ENCODE measurements at places on chromosomes 1 and 21.

DNA sequence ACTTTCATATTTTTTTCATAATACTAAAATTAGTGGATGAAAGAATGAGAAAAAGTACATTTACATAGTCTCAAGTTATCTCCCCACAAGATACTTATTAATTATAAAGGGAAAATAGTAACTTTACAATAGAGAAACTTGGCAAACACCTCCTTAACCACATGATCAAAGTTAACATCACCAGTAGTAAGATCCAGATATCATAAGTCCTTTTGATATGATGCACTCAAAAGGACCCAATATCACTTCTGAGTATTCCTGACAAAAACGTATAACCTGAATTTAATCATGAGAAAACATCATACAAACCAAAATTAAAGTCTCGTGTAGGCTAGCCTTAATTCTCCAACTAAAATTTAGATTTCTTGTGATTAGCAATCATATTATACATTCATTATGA is 67.4 kb downstream of the LYST start:
- DNase-seq = no peak

DNA sequence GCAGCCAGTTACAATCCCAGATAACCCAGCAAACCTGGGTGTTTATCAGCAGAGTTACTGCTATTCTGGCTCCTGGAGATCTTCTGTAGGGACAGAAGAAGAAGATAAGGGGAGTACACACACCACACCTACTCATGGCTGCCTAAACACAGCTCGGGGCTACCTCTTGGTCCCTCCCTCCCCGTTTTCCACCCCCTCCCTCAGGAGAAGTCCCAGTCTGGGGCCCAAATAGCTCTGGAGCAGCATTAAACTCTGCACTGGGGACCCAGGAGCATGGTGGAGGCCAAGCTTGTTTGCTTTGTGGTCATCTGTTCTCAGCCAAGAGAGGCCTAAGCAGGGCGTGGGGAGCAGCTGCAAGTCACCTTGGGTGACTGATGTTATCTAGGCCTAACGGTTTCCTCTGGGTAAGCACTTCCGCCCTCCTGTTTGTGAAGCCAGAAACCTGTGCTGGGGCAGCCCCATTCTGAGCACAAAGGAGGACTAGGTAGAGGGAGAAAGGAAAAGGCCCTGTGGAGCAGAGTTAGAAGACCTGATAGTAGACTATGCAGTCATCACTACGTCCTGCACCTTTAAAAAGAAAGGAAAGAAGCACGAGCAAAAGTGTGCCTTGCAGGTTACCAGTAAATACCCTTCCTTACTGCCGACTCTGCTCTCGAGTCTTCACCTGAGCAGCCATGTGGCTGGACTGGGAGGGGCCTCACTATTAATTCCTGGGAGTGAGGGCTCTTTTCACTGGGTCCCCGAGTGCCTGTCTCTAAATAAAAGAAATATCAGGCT is 2.0 kb upstream of the RCSD1 start:
- no peak for DNase-seq

- DNase-seq = no peak
Observed at GRCh38 chr1:184693011-184693410, 61.6 kb downstream of the EDEM3 start.

DNA sequence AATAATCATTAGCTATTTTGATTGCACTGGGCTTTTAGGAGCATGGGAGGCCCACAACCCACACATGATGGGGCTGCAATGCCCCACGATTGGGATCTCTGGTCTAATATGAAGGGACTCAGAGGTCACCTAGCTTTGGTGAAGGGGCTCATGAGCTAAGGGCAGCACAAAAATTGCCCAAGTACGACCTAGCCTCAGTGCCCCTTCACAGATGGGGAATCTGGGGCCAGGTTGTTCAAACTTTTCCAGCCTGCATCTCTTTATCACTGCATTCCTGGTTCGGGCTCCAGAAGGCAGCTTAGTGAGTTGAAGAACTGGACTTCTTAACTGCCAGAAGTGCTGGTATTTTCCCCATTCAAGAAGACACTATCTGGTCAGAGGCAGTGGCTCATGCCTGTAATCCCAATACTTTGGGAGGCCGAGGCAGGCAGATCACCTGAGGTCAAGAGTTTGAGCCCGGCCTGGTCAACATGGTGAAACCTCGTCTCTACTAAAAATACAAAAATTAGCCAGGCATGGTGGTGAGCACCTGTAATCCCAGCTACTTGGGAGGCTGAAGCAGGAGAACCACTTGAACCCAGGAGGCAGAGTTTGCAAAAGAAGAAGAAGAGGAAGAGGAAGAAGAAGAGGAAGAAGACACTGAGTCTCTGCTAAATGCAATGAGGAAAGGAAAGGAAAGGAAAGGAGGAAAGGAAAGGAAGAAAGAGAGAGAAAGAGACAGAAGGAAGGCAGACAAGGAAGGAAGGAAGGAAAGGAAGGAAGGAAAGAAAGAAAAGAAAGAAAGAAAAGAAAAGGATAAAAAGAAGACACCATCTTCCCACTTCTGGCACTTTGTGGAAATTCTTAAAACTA is 258.5 kb upstream of the IRF2BP2 start:
- no peak for DNase-seq

GRCh38 chr1:246066573-246066972 is 440.5 kb downstream of the SMYD3 start:
- DNase-seq = no peak

DNA sequence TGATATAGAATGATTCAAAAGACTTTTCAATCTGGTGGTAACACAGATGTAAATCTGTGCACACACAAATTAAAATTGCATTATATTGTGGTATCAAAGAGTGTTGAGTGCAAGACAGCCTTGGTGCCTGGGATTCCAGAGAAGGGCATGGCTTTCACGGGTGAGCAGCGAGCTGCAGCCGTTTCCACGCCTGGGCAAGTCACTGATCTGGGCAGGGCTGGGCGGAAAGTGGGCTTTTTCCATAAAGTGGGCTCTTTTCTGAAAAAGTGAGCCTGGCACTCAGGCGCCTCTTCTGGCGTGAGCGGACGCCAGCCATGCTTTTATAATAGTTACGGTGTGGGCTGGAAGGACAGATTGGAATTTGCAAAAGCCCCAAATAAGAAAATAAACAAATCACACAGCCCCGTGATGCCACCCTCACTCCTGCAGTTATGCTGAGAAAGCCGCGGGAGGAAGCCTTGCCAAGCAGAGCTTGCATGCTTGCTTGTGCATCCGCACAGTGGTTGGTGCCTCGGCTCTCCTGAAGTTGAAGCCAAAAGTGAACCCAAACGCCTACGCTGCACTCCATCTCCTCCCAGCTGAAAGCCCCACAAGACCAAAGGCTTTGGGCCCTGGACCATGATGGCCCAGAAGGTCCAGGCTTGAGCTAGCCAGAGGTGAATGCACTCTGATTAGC is 7.1 kb upstream of the C1orf115 start:
- DNase-seq = no peak

DNA sequence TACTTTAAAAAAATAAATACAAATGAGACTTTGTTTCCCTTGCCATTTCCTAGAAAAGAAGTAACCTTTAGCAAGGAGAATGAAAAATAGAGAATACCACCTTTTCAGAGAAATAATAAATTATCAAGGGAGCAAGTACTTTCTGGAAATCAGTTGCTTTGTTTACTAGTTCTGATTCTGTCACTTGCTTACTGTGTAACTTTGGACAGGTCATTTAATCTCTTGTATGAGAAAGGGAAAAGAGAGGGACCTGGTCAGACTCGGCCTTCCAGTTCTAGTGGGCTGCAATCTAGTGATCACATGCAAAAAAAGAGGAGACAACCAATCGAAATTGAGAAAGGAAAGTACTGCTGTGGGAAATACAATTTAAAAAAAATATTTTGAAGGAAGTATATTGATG is 34.2 kb downstream of the KCTD3 start:
- DNase-seq = no peak

- DNase-seq = no peak
Observed at GRCh38 chr1:245234217-245235081, 79.7 kb downstream of the KIF26B start.

DNA sequence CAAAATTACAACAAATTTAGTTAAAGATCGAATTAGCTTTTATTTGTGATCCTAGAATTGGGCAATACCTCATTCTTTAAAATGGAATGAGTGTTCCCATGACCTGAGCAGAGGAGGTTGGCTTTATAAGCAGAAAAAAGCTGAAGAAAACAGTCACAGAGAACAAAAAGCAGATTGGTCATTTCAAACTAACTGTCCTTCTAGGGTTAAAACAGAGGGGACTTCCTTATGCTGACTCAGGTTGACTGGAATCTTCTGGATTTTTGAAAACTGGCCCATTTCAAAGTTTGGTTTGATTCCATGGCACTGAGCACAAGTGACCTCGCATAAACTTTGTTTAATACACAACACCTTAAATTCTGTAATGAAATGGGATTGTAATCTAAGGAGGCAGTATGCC is 17.6 kb downstream of the NFASC start:
- no peak for DNase-seq

- no peak for DNase-seq
Observed at GRCh38 chr1:27383039-27383605, at the start of gene CD164L2. TSS of gene CD164L2 (minus strand) at chr1:27383333. CDS start at chr1:27383239, 94 bp downstream.

- no peak for DNase-seq
Observed at GRCh38 chr1:183027031-183027430, 3.8 kb downstream of the LAMC1 start.

- no peak for DNase-seq
Observed at GRCh38 chr1:221035662-221036153, 156.5 kb downstream of the HLX start.

GRCh38 chr21:46083791-46084561 is 13.9 kb upstream of the COL6A2 start:
- DNase-seq = no peak

- no peak for DNase-seq
Observed at GRCh38 chr1:87151500-87152421, 176.9 kb upstream of the LMO4 start.

DNA sequence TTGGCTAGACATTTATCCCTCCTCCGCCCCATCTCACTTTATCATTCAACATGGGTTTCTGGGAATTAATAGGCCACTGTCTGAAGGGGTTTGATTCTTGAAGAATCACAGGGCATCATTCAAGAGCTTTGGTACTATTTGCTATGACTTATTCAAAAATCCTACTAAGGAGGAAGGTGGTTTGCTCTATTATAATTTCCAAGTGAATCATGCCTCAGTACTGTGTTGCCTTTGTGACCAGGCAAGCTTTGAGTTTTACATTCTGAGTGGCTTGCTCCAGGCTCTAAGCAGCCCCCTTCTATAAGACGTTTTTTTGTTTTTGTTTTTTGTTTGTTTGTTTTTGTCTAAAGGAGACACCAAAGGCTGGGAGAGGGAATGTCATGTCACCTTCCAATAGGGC is 2.6 kb downstream of the C1orf21 start:
- DNase-seq = no peak

DNA sequence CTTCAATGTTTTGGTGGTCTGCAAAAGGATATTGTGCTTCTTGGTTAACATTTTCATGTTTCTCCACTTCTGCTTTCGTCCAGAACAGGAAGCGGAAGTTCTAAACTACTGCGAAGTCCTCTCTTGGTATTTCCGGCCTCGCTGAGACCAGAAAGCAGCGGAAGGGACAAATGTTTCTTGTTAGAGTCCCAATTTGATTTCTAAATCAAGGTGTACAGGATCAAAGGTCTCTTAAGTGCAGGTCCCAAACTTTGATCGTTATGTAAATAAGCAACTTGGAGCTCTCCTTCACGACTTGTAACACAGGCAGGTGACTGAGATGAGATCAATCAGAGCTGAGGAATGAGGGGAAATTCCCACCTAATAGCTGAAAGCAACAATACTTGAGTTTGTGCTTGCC is 40.1 kb upstream of the HMCN1 start:
- DNase-seq = no peak

DNA sequence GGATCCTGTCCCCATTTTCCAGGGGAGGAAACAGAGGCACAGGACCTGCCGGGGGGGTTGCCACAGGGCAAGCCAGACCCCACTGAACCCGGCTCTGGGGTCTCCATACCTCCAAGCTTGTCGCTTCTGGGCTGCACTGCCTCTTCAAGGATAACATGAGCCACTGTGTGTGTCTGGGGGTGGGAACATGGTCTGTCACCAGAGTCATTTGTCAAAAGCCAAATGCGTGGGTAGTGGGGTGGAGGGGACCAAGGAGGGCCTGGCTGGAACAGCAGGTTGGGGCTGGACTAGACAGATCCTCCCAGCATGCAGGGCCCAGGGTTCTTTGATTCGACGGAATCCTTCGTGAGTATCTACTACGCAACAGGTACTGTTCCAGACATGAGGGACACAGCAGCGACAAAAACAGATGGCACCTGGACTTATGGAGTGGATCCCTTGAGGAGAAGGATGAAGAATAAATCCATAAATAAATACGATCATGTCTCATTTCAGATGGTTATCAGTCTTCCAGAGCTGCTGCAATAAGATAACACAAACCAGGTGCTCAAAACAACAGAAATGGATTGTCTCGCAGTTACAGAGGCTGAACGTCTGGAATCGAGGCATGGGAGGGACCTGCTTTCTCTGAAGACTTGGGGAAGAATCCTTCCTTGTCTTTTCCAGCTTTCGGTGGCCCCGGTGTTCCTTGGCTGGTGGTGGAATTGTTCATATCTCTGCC is 28.7 kb downstream of the C1QB start:
- no peak for DNase-seq

DNA sequence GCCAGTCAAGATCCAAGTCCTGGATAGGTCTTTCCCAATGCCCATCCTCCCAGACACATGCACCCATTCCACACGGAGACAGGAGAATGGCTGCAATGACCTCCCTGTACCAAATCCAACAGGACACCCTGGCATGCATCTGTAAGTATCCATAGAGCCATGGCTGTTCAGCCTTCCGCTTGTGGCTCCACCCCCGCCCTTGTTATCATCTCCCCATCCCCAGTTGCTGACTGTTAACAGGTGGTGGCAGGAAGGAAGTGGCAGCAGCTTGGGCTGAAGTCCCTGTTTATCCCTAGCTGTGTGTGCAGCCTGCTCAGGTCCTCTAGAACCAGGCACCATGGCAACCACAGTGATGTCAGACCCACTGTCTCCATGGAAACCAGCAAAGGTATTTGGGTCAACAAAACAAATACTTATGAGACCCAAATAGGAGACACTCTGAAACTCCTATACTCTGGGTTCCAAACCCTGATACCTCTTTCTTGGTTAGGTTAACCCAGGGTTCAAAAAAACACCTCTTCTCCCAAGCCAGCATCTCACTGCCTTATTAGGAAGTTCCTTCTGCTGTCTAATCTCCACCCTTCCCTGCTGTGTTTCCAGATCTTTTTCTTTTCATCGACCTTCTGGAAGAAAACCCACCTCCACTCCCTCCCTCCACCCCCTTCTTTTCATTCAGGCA is 721 bp downstream of the PBXIP1 start:
- DNase-seq = peak; percentile 84

GRCh38 chr1:44500181-44501046 is 95.4 kb downstream of the RNF220 start:
- no peak for DNase-seq

DNA sequence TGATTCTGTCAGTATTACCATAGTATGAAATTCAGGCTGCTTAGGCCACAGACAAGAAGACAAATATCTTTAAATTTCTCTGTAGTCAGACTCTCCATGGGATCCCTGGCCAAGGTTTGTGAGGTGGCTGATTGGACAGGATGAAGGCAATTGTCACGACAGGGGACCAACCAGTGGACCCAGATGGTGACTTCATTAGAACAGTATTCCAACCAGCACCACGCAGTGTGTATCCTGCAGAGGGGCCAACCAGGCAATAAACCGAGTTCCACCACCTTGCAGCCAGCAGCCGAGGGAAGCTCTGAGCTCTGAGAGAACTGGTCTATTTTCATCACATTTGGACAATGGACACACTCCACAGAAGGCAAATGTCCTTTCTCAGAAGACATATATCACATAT is 16.1 kb downstream of the DSCAM start:
- no peak for DNase-seq
